ENCODE measurements at places on chromosomes 13 and 19. TPM values are rescaled to one million over a fixed set of nuclear protein-coding genes. Genes with fewer than 3 reads are reported as not detected.
A peak's percentile ranks its signal among the peaks of the same experiment; 100 is the strongest.

GSK3A gene
- polyA plus RNA-seq = 61.9 TPM

NKPD1 gene
- 0.10 TPM for polyA plus RNA-seq

GRCh38 chr13:81211713-81212112 lies 870.8 kb upstream of the SPRY2 start:
- DNase-seq = no peak

DNA sequence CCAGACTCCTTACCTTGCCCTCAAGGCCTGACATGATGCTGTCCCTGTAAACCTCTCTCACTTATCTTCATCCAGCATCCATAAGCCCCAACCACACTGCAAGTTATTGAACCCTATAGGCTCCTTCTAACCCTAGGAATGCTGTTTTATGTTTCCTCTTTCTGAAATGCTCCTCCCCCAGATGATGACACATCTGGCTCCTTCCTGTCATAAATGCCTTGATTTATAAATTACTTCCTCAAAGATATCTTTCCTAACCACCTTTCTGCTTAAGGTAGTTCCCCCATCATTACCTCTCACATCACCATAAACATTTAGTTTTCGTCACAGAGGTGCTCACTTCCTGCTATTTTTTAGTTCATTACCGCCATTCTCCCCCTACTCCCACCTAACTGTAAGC lies 12.3 kb downstream of the RUBCNL start:
- DNase-seq = no peak

DNA sequence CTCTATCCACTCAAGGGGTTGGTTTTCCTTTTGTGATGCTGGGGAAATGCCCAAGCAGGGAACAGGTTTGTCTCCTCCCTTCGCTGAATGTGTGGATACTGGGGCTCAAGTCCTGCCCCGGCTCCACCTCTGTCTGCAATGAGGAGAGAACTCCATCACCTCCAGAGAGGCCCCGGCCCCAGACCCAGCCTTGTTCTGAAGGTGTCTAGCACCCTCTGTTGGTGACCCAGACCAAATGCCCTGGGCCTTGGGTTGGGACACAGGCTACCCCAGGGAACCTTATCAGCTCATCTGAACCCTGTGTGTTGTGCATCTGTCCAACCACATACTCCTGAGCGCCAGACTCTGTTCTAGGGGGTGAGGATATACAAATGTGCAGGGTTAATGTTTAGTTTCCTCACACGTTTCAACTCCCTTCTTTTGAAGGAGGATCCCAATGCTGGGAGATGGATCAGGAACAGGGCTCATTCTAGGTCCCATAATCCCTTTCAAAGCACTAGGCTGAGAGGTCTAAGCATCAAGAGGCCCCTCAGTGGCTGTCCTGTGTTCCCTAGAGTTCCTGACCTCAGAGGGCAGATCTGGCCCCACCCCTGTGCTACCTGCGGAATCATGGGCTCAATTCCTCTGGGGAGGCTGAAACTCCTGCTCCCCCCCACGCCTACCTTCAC lies 112.5 kb upstream of the SLC7A1 start:
- no peak for DNase-seq

DNA sequence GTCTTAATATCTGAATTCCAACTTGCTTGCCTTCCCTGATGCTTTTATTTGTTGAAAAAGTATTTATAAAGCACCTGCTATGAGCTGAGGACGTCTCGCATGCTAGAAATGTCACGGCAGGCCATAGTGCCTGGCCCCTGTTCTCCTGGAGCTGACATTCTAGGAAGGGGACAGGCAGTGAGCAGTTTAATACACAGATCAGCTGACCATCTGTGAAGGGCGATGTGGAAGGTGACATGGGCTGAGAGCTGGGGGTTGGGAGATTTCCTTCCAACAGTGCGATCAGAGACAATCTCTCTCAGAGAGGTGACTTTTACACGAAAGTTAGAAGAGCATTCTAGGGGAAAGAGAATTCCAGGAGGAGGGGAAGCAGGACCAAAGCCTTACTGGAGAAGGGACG lies 153.2 kb downstream of the ZNF536 start:
- DNase-seq = no peak

- DNase-seq = peak; percentile 82
These were observed 1.1 kb upstream of the LSR start for GRCh38 chr19:35247526-35248309.

GRCh38 chr19:35715981-35716800 lies 1.6 kb upstream of the KMT2B start:
- no peak for DNase-seq

GRCh38 chr13:71879129-71879535 lies 12.1 kb upstream of the DACH1 start:
- DNase-seq = no peak

FUT1 gene
- polyA plus RNA-seq = 7.0 TPM

SHANK1 gene
- polyA plus RNA-seq = 5.2 TPM

- DNase-seq = no peak
These were observed 29.6 kb upstream of the CACTIN start for GRCh38 chr19:3656073-3656746.

Measured in right lung (tissue), 10 donors.